ENCODE measurements at places on chromosomes 7 and 10. TPM values are rescaled to one million over a fixed set of nuclear protein-coding genes. Genes with fewer than 3 reads are reported as not detected.

DNA sequence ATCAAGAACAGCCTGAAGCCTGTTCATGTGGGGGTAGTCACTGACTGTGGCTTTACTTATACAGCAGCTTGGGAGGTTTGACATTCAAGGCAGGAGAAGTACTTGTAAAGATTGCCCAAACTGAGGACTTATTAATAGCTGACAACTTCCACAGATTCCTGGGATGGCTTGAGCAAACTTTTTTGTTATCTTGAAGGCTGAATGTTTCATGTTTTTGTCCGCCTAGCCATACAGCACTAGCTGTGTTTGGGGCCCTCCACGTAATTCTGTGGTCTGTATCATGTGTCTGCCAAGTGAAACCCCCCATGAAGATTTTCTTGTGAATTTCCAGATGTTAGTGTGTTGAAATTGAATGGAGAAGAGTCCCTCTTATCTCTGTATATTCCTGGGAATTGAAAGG lies 38.6 kb downstream of the FAS start:
- DNase-seq = no peak

DNA sequence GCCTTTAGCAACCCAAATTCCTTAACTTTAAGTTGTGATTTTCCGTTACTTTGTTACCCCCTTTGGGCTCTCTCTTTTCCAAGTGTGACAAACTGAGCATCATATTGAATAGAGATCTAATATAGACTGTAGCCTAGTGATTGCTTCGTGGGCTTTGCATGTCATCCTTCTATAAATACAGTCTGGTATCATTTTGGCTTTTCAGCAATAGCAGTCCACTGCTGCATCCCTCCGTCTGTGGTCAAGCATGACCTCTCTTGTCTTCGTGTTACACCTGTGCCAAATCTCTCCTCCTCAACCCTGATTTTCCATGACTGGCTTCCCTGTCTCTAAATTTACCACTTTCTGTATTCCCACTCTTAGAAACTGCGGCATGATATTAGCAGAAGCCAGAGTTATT lies 53.8 kb upstream of the AGK start:
- no peak for DNase-seq

ST8SIA6 gene
- 5.2 TPM for total RNA-seq

SHTN1 gene
- 55.5 TPM for total RNA-seq
